ENCODE measurements at places on chromosomes 16 and 17. TPM values are rescaled to one million over a fixed set of nuclear protein-coding genes. Genes with fewer than 3 reads are reported as not detected.
A peak's percentile ranks its signal among the peaks of the same experiment; 100 is the strongest.

DNA sequence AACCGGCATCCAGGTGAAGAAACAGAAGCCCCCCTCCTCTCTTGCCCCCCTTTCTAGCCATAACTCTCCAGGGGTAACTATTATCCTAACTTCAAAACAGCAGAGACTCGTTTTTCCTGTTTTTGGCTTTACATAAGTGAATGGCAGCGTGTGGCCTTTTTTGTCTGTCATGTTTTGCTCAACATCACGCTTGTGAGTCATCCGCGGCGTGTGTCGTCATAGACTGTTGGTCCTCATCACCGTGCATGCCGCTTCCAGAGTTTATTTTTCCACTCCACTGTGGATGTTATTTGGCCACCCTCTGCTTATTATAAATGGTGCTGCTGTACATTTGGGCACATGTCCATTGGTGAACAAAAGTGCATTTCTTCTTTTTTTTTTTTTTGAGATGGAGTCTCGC, 52.6 kb downstream of the ERN1 start:
- DNase-seq: no peak

- no peak for DNase-seq
These were observed 20.8 kb downstream of the SNX11 start for GRCh38 chr17:48128400-48128799.

GRCh38 chr17:65518256-65518655, 43.2 kb downstream of the AXIN2 start:
- peak; percentile 45 for DNase-seq

GRCh38 chr17:50728881-50729765, 9.7 kb downstream of the LUC7L3 start:
- DNase-seq: no peak

DNA sequence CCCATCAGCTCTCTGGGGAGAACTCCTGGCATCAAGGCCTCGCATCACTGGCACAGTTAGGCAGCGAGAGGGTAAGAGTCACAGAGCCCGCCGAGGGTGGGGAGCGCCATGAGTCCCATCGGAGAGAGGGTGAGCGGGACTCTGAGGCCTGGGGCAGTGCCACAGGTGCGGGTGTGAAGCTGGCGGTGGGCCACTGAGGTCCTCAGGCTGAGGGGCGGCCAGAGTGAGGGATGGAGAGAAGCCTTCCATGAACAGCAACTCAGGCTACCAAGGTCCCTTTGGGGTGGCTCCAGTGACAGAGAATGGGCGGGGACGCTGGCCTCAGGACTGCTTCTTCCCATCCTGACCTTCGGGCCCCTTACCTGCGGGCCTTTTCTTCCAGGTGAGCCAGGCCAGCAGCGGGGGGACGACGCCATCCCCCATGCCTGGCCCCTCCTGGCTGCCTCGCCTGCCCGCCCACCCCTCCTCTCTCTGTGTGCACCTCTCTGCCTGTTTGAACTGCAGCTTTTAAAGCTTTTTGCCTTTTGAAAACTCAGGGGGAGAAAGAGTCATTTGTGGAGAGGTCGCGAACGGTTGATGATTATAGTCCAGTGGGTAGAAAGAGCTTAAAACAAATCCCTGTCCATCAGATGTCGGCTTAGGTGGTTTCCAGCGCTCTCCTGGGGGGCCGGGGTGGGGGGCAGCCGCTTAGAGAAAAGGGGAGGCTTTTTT, 149.3 kb upstream of the GSE1 start:
- no peak for DNase-seq

GRCh38 chr16:79067600-79067999, 532.9 kb downstream of the MAF start:
- DNase-seq: no peak

DNA sequence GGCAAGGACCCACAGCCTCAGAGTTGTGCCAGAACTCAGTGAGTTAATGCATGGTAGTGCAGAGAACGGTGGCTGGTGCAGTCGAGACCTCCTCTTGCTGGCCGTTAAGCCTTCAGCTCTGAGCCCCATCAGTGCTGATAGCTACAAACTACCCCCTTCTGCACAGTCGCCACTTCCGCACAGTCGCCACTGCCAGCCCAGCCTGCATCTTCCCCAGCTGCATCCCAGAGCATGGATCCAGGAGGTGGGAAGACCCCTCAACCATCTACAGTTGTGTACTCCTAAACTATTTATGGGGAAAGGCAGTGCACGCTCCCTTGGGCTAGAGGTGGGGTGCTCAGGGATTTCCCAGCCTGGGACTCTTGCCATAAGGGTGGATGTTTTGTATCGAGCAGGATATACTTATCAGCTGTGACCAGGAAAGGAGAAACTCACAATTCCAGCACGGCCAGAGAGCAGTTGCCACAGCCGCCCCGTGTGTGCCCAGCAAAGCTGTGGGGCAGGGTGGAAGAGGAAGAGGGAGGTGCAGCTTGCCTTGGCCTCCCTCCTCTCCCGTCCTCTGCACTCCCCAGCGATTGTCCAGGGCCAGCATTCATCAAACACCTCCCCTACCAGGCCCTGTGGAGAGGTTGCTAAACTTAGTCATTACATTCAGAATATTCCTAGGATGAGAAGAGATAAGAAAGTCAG, 49.5 kb upstream of the CMIP start:
- no peak for DNase-seq

DNA sequence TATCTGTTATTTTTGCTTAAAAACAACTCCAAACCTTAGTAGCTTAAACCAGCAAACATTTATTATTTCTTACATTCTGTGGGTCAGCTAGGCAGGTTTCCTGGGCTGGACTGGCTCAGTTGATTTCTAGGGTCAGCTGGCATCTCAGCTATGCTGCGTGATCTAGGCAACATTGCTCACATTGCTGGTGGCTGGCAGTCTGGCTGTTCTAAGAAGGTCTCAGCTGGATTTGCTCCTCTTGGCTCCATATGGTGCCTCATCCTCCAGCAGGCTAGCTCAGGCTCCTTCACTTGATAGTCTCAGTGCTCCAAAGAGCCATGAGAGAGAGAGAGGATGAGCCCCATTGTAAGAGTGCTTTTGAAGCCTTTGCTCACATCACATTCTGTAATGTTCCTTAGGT, 470.6 kb upstream of the CDH5 start:
- peak; percentile 11 for DNase-seq

DNA sequence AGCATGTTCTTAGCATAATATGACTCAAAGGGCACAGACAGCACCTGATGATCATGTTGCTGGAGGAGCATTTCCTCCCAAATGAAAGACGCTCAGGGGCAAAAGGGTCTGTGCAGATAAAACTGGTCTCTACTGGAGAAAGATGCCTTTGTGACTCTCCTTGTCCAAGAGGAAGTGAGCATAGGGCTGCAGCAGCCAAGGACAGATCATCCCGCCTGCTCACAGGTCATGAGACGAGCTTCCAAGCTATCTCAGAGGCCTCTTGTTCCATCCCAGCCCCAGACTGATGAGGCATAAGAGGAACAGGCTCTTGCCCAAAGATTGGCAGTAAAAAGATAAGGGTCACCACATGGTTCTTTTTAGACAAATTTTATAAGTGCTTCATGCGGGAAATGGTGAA, 141.8 kb downstream of the KATNIP start:
- DNase-seq: no peak

DNA sequence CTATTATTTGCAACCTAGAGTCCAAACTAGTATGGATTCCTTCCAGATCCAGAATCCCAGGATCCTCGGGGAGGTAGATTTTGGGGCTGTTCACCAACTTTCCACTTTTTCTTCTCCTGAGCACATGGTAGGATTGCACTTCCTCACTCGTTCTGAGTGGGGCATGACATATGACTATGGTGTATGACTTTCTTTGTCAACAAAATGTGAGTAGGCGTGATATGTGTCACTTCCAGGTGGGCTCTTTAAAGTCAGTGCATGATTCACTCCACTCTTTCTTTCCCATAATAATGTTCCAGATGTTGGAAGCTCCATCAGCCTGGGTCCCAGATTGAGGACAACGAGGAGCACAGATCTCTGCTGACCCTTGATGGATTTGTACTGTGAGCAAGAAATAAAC, 21.5 kb downstream of the IRX5 start:
- no peak for DNase-seq

DNA sequence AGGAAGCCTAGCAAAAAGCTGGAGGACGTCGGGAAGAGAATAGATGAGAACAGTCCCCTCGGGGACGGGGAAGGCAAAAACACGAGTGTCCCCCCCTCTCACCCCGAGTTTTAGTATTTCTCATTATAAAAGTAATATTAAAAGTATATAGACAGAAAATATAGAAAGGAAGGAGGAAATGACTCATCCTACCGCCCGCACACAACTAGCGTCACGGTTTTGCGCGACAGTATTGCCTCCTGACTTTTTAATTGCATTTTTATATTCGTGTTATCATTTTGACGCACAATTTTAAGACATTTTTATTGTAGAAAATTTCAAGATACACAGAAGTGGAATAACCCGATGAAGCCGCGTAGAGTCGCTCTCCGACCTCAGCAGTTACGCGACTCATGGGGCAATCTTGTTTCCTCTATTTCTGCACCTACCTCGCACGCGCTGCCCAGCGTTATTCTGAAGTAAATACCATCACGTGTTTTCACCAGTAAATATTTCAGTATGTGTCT, 652 bp upstream of the SLC25A19 start:
- peak; percentile 65 for DNase-seq

DNA sequence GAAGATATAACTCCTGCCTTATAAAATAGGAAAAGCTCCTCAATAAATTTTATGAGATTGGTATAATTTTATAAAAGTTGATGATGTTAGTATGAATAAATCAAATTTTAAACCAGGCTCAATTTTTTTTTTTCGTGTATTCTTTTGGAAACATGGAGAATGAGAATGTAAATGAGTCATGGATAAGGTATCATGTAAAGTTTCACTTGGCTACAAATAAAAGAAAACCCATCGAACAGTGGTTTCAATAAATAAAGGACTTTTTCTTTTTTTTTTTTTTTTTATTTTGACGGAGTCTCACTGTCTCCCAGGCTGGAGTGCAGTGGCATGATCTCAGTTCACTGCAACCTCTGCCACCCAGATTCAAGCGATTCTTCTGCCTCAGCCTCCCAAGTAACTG, 67.3 kb downstream of the PHKB start:
- DNase-seq: no peak

GRCh38 chr16:27224271-27224737, 21.0 kb downstream of the KDM8 start:
- peak; percentile 53 for DNase-seq

DGKE gene
- 3.1 TPM for total RNA-seq

CD300H gene
- total RNA-seq: not detected

MYL11 gene
- 7,274 TPM for total RNA-seq

KRT9 gene
- total RNA-seq: not detected

B3GNT9 gene
- total RNA-seq: 57.4 TPM

TLCD3B gene
- total RNA-seq: 1.0 TPM

C16orf86 gene
- 11.6 TPM for total RNA-seq

MT3 gene
- total RNA-seq: not detected

WSCD1 gene
- 19.8 TPM for total RNA-seq

Measured in myocyte (in vitro differentiated cells).